ENCODE measurements at places on chromosomes 7 and 10.

DNA sequence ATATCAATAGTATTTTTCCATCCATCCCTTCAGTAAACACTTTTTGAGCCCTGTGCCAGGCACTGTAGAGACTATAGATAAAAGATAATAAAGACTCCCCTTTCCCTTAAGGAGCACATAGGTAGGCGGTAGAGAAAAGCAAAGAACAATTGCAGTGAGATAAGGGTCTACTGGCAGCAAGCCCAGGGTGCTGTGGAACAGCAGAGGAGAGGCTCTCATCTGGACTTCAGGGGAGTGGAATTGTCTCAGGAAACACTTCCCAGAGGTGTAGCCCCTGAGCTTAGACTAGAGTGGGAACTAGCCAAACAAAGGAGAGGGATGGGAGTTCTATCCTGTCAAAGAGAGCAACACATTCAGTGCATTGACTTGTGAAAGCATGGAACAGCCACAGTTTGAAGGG, 102.0 kb downstream of the NRF1 start:
- no peak for DNase-seq

GRCh38 chr10:34281661-34282582, 533.2 kb downstream of the PARD3 start:
- DNase-seq: no peak

DNA sequence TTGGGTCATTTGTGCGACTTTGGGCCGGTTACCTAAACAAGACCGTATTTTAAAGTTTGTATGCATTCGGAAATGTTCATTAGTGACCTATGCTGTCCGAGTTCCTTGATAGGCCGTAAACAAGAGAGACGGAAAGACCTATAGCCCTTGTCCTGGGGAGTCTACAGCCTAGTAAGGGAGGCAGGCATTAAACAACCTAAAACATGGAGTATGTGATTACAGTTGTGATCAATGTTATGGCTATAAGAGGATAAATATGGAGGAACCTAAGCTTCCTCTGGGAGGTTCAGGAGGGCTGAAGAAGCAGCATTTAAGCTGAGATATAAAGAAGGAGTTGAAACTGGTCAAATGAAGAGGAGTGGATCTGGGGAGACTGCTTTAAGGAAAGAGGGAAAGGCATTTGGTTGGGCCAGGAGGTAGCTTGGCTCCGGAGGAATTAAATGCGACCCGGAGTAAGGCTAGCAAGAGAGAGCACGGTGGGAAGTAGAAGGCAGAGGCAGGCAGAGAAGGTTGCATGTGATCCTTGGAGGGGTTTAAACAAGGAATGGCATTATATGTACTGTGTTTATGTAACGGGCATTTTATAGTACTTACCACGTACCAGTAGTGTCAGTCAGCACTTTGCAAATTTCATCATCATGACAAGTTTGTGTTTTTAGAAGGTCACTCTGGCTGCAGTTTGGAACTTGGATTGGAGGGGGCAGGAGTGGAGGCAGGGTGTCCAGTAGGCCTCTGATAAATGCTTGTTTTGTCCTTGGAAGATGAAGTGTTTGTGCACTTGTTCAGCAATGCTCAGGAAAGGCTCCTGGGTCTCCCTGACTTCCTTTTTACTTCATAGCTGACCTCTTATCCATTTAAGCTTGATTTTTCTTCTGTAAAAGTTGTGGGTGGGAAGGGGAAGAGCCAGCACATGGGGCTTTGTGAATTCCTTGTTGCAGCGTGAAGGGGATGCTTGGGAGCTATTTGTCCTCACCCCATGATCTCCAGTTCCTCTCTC, 1.0 kb upstream of the AVPI1 start:
- DNase-seq: no peak

DNA sequence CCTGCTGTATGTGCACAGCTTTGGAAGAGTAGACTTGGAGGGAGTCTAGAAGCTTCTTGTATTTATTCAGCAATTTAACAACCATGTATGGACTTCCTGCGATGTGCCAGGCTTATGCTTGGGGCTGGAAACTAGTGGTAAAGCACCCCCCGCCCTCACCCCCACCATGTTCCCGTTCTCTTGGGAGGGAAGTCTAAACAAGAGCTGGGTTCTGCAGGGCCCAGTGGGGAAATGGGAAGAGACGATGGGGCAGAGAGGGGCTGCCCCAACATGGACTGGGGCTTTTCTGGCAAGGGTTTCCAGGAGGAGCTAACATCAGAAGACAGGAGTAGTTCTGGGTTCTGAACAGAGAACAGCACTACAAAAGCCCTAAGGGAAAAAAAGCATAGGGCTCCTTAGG, 8.0 kb downstream of the RASSF4 start:
- DNase-seq: no peak

DNA sequence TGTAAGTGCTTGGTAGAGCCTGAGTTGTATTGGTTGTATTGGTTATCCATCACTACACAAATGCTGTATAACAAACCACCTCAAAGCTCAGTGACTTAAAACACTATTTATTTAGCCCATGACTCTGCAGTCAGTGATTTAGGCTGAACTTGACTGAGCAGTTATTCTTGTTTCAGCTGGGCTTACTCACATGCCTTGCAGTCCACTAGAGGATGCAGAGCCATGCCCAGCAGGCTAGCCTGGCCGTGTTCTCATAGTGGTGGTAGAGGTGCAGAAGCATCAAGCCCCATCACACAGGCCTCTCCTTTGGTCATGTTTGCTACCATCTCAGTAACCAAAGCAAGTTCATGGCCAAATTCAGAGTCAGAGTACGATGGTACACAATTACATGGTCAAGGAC, 43.9 kb downstream of the LUC7L2 start:
- DNase-seq: no peak

DNA sequence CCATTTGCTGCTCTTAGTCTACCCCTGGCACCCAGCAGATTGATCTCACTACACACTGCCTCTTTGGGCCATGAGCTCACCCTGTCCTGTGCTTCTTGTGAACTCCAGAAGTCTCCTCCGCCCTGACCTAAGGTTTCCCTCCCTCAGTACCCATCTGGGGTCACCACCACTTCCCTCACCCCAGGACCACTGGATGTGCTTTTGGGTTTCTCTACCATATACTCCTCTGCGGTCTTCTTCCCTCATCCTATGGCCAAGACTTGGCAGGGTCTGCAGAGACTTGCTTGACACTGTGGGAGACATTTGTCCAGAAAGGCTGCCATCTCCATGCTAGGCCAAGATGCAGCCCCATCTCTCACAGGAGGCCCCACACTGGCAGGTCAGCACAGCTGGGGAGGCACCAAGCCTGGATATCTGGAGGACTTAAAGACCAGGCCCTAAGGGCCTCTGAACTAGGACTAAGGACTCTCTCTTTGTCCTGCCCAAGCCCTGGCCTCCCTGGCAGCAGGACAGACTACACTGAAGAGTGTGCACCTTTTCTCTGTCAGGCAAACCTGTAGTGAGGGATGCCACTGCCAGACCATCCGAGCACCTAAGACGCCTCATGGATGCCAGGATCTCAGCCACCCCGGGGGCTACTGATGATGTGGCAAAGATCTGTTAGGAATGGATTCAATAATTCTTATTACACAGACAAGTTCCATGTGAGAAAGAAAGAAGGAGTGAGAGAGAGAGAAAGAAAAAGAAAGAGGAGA, 134.6 kb downstream of the ZNF467 start:
- no peak for DNase-seq

DNA sequence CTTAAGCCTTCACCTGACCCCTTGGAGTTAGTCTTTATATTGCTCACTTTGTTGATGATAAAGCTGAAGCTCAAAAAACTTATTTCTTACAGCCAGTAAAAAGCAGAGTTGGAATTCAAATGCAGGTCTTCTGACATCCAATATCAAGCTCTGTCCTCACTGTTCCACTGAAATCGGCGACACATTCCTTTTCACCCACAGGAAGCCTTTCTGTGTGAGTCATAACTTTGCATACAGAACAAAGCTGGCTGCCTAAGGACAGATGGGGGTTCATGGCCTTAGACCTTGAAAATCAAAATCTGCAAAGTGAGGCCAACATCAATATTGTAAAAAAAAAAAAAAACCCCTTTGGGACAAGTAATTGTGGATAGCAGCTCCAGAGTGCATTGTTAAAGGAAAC, 21.8 kb upstream of the AKR1B1 start:
- no peak for DNase-seq

DNA sequence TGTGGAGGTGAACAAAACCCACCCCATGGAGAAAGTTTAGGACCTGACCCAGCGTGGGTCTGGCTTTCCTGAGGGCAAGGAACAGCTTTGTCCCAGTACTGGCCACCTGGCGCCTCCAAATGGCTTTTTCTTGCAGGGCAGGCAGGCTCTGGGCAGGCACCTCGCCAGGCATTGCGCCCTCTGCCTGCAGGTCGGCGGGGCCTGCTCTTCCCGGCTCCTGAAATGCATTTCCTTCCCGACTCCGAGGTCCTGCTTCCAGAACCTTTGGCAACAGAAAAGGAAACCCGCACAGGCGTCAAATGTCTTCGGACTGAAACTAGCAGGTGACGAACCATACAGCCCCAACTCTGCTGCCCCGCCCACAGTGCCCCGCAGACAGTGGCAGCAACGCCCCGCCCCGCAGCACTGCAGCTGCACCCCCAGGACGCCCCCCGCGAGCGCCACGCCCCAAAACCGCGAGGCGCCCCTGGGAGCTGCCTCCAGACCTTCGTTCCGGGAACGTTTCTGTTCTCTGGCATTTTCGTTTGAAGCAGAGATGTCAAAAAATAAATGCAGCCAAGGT, 65.5 kb downstream of the C10orf143 start:
- no peak for DNase-seq

GRCh38 chr10:94402843-94403379, 570 bp downstream of the TBC1D12 start:
- no peak for DNase-seq

DNA sequence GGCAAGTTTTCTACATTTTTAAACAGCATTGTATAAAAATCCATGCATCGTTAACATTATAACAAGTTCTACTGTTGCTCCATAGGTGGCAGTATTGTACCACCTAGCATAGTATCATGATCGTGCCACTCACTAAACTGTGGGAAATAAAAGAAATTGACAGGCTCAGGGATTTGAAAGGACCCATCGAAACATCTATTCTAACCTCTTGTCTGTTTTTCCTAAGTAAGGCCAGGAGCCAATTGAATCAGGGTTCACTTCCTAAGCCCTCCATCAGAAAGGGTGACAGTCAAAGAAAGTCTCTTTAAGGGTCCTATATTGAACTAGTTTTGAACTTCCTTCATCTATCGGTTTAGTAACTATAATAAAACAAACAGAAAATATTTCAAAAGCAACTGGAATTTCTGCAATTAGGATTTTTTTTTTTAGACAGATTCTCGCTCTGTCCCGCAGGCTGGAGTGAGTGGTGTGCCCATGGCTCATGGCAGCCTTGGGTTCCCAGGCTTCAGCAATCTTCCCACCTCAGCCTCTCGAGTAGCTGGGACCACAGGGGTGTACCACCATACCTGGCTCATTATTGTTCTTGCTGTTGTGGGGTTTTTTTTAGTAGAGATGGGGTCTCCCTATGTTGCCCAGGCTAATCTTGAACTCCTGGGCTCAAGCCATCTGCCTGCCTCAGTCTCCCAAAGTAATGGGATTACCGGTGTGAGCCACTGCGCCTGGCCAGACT, 9.4 kb downstream of the HACD1 start:
- no peak for DNase-seq

- no peak for DNase-seq
Observed at GRCh38 chr7:98177553-98177952, 33.7 kb upstream of the BHLHA15 start.

DNA sequence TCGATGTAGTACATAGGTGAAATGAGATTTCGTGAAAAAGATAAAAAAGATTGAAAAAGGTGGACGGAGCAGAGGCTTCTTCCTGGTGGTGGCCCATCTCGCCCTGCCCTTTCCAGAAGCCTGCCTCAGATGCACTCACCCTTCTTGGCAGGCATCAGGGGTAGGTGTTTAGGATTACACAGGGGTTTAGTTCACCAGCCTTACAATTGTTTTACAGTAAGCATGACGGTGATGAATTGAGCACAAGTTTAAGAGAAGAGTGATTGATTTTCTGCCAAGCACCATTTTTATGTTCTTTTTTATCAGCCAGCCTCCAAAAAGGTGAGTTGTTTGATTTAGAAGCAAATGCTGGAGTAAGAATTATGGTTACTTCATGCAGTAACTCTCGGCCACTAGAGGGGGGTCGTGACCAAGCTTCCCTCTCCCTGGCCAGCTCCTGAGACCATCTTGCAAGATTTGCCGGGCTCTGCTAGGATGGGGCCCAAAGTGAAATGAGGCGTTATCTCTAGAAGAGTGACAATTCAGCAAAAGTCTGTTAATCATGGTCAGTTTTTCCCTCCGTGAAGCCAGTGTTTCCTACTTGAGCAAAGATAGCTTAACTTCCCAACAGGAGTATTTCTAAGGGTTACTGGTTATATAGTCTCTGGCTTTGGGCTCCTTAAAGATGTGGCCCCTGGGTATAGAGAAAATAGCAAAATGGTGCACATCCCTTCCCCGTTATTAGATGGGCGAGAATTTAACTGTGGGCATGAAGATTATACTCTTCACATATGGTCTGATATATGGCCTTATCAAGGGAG, 228.8 kb downstream of the BMPER start:
- DNase-seq: no peak

GRCh38 chr10:21363092-21363730, 162.3 kb downstream of the SKIDA1 start:
- no peak for DNase-seq

- DNase-seq: no peak
Observed at GRCh38 chr7:125814100-125814499, 884.5 kb upstream of the POT1 start.

DNA sequence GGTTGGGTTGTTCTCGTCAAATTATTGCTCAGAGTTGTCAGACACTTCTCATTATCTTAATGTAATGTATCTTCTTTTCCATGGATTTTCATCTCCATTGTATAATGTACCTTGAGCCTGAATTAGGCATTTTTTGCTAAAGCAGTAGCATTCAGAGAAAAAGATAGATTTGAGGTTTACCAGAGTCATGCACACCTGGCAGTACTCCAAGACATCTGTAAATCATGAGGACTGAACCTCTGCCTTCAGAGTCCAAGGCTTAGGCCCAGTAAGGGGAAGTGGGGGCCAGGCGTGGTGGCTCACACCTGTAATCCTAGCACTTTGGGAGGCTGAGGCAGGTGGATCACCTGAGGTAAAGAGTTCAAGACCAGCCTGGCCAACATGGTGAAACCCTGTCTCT, 624.3 kb upstream of the MBL2 start:
- no peak for DNase-seq

DNA sequence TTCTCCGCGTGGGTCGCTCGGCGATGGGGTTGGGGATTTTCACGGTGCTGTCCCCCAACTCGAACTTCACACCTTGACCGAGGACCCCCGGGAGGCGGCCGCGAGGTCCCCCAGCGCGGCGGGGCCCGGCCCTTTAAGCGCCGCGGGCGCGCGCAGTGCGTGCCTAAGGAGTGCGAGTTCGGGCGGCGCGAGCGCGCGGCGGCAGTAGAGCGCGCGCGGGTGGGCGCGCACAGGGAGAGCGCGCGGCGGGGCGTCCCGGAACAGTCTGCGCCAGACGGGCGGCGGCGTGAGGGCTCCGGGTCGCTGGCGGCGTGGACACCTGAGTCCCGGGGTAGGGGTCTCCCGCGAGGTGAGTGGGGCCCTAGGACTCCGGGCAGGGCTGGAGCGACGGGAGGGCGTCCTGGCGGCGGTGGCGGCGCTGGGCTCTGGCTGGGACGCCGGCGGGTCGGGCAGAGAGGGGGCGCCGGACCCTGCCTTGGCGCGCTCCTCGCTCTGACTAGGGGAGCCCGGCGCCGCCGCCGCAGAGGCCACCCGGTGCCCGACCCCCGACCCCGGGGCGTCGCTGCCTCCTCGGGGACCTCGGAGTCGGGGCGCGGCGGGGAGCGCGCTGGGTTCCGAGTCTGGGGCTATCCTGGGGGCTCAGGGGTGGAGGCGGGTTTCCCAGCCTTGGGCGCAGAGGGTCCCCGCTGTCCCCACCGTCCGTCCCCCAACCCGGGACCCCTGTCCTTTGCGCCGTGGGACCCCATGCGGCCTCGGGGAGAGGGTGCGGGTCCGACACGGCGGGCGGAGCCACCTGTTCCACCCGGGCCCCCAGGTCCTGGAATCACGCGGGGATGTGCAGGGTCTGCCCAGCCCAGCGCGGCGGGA, at the start of gene PROSER2:
Gene PROSER2, plus strand, starts transcription at position 235 of the 867 bp plus-strand sequence. CDS start 28,722 bp downstream, outside the sequence.
- no peak for DNase-seq

Data from activated CD4-positive, CD25-positive, alpha-beta regulatory T cell (primary cell).